ENCODE measurements at places on chromosomes 4 and X. TPM values are rescaled to one million over a fixed set of nuclear protein-coding genes. Genes with fewer than 3 reads are reported as not detected.

DNA sequence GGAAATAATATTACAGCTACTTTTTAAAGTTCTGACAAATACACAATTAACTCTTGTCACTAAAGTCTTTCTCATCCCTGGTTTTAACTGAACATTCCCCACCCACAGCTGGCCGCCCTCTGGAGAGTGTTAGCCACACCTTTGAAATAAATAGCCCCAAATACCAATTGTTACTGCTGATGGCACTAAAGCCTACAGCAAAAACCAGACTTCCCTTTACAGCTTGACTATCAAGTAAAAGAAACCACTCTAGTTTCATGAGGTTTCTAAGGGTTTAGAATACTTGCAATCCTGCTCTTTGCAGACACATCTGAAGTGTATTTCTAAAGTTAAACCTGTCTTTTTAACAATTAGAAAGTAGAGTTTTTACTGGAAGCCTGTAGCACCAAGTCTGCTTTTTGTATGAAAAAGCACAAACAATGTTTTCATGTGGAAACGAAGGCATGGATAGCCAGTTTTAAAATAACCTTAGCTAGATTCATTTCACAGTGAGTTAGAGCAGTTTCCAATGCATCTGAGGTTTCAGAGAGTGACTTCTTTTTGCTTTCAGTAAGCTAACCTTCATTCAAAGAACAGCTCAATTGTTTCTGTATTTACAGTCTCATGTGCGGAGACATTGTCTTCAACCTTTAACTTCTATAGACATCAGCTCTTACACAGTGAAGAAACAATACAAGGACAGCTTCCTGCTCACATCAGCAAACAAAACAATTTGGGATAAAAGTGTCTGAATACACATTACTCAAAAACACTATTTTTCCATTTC lies 164.8 kb upstream of the VEGFC start:
- no peak for DNase-seq

Gene ANXA10
- total RNA-seq, result not detected

DNA sequence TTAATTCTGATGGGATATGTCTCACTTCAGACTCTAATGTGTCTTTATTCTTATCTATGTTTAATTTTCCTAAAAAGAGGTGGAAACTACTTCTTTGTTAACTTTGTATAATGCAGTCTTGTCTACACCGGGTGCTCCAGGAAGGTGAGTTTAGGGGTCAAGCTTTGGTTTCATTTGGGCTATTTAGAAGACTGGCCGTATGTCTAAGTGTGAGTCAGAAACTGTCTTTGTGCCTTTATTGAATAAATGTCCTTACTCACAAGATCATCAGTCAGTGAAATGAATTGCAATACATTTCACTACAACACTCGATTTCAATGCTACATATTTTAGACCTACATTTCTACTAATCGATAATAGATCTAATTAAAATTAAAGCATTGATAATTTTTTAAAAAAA lies 56.2 kb downstream of the PROM1 start:
- DNase-seq, result peak; percentile 35

DNA sequence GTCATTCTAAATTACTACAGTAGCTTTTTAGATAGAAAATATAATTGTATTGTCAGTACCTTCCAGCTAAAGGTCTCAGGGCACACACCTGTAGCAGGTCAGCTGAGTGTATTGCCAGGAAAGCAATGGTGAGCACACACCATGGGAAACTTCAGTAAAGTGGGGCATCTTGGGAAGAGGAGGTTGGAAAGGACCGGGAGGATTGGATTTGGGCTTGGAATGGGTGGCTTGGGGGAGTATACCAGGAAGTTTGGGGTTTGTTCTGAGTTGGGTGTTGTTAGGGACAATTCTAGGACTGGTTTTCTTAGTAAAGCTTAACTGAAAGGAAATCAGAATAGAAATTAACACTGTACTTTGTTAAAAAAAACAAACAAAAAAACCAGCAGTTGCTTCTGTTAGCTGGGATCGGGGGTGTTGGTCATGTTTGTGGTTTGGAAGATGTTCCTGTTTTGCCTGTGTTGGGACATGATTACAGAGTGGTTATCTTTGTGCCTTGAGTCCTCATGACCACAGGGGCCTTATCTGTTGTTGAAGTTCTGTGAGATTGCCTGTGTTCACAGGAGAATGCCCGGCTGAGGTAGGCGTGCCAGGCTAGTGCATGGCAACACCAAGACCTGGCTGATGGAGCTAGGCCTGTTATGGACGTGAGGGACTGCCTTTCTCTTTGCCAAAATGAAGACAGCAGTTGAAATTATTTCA lies 35.1 kb downstream of the PRIMPOL start:
- peak; percentile 6 for DNase-seq

DNA sequence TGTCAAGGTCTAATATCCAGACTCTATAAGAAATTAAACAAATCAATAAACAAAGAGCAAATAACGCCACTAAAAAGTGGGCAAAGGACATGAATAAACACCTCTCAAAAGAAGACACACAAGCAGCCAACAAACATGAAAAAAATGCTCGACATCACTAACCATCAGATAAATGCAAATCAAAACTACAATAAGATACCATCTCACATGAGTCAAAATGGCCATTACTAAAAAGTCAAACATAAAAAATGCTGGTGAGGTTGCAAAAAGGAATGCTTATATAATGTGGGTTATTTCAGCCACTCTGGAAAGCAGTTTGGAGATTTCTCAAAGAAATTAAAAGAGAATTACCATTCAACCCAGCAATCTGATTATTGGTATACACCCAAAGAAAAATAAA lies 481.1 kb downstream of the STPG2 start:
- DNase-seq, result no peak

GRCh38 chr4:80036949-80037685 lies 35.9 kb downstream of the ANTXR2 start:
- DNase-seq, result peak; percentile 64

DNA sequence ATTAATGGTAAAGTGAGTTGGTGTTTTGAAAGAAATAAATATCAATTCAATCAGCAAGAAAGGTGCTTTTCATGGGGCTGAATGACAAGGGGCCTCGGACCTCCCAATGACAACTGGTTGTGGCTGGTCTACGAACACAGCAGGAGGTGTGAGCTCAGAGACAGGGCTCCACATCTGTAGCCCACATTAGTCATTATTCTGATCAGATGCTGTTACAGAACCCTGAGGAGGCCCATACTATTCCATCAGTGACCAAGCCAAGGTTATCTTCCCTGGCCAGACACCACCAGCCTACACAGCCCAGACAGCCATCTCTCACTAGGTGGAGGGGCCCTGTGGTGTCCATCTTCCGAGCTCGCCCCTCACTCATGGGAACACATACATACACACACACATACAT lies 168.8 kb downstream of the SH3KBP1 start:
- no peak for DNase-seq

DNA sequence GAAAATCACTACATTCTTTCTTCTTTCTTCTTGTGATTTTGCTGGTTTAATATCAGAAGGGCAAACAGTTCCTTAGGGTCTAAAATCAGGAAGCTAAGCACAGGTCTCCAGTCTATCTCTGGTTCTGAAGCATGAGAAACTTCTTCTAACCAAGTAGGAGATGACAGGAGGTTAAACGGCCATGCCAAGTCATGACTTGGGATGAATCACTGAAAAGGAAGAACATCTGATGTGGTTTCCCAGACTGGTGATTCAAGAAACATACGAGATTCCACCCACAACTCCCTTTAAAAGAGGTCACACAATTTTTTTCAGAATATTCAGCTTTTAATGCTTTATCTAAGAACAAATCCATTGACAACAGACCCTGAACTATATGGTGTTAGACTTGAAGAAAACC lies 684.0 kb upstream of the PRKX start:
- no peak for DNase-seq

Gene MAGEB2
- not detected for total RNA-seq

Data from GM23248 (cell line).